Activated CD4-positive, alpha-beta T cell treated with anti-CD3 and anti-CD28 coated beads, Interleukin-2, amount 50 U/mL, for 48 hours (primary cell): ENCODE measurements at places on chromosomes 3 and 15.
A peak's percentile ranks its signal among the peaks of the same experiment; 100 is the strongest.

DNA sequence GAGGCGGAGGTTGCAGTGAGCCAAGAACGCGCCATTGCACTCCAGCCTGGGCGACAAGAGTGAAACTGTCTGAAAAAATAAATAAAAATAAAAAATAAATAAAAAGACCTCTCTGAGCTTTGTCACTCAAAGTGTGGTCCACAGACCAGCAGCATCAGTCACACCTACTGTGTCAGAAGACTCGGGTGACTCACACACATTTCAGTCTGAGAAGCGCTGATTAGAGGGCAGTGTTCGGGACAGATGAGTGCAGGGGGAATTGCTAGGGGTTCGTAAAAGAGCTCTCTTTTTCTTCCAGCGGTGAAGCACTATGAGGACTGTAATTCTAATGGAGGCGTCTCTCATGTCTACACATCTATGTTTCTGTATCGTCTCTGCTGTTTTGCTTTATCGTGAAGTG lies 5.7 kb downstream of the PODXL2 start:
- DNase-seq, result no peak

DNA sequence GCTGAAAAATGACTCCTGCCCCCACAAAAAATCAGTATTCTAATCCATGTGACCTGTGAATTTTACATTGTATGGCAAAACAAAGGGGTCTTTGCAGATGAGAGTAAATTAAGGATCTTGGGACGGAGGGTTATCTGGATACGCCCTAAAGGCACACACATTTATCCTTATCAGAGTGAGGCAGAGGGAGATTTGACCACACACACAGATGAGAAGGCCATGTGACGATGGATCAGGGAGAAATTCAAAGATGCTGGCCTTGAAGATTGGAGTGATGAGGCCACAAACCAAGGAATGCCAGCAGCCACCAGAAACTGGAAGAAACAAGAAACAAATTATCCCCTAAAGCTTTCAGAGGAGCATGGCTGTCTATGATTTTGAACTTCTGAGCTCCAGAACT lies 288.5 kb downstream of the XXYLT1 start:
- DNase-seq, result no peak

- peak; percentile 80 for DNase-seq
Measured at GRCh38 chr3:187150599-187150998, 11.3 kb upstream of the RPL39L start.

GRCh38 chr15:39784638-39785037 lies 2.0 kb upstream of the FSIP1 start:
- DNase-seq, result no peak

- DNase-seq, result peak; percentile 67
Measured at GRCh38 chr3:141940194-141940776, 63.8 kb downstream of the ATP1B3 start.

GRCh38 chr3:39941931-39942330 lies 132.5 kb downstream of the MYRIP start:
- no peak for DNase-seq

DNA sequence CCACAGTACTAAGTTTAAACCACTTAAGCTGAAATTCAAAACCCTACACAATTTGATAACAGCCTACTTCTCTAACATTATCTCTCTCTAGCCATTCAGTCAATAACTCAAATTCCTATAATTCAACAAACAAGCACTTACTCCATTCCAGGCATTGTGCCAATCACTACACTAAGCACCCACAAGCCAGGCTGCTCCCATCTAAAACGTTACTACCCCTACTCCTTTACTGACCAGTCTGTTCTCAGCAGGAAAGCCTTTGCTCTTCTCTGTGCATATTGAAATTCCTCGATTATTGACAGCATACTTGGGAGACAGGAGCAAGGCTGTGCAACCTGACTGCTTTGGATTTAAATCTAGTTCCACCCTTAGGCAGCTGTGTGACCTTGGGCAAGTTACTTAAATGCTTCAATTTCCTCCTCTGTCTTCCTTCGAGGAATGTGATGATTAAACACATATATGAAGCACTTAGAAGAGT lies 177.2 kb upstream of the THBS1 start:
- DNase-seq, result no peak

DNA sequence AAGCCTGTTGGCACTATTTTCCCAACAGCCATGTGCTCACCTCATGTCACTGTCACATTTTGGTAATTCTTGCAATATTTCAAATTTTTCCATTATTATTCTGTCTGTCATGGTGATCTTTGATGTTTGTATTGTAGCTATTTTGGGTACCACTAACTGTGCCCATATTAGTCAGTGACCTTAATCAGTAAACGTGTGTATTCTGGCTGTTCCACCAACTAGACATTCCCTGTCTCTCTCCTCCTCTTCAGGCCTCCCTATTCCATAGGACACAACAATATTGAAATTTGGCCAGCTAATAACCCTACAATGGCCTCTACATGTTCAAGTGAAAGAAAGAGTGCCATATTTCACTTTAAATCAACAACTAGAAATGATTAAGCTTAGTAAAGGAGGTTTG lies 88.6 kb downstream of the OPA1 start:
- DNase-seq, result no peak

DNA sequence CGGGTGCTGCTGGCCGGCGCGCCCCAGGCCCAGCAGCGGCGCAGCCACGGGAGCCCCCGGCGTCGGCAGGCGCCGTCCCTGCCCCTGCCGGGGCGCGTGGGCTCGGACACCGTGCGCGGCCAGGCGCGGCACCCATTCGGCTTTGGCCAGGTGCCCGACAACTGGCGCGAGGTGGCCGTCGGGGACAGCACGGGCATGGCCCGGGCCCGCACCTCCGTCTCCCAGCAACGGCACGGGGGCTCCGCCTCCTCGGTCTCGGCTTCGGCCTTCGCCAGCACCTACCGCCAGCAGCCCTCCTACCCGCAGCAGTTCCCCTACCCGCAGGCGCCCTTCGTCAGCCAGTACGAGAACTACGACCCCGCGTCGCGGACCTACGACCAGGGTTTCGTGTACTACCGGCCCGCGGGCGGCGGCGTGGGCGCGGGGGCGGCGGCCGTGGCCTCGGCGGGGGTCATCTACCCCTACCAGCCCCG lies 777 bp downstream of the LOXL1 start:
- peak; percentile 57 for DNase-seq

DNA sequence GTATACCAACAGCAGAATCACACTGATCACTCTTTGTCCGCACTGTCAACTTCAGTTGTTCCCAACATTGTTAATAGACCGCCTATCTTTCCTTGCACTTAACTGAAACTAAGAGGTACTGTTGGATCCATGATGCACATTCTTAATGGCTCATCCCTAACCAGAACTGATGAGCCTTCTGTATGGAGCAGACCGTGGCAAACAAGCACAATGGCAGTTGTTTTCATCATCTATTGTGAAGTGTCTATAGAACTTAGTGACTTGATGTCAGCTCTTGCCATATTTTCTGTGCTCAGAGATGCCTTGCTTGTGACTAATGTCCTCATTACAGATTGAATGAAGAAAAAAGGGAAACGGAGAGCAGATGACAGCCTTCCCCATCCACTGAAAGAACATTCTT lies 347.4 kb downstream of the NLGN1 start:
- no peak for DNase-seq

DNA sequence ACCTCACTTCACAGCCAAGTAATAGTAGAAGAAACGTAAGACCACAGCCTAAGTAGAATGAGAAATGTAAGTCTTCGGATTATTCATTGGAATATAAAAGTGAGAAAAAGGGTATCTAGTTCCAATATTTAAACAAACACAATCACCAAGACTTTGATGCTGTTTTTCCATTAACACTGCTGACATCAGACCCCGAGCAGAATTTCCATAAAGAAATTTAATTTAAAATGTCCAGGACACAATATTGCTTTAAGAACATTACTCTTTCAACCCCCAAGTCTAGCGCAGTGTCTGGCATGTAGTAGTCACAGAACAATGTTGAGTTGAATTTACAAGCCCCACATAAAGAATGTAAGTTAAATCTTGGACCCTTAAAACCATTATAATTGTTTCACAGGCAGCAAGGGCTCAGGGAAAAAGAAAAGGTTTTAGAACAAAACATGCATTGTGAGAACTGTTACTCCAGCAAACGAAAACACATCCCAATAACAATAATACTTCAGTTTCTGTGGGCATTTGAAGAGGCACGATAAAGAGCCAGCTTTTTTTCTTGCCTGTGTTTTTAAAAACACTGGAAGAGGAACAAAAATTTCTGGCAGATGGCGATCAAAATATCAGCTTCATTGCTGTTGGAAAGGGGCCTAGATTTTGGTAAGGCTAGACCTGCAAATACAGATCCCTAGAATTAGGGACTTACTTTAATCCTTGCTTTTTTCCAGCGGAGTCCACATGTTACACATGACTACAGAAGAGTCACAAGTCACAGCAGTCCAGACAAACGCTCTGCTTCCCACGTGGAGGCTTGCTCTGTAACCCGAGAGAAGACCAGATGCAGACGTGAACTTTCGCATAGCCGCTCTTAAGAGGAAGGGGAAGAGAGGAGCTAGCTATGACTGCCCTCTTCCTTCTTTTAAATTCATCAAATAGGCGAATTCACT lies 77.9 kb upstream of the IGSF10 start:
- no peak for DNase-seq

DNA sequence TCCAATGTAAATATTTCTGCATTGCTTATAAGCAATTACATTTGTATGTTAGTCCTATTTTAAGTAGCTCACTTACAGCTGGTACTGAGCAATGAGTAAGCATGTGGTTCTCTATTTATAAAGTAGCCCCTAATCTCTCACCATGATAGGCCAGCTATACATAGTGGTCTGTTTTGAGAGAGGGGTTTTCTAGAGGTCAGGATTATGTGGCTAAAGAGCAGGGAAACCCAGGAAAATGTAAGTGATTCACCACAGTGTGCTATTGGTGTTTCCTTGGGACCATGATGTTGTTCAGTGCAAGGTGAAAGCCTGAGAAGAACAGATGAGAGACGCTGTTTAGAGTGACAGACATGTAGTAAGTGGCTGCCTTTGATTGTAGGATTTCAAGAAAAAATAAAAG lies 26.4 kb downstream of the RBMS3 start:
- DNase-seq, result no peak

DNA sequence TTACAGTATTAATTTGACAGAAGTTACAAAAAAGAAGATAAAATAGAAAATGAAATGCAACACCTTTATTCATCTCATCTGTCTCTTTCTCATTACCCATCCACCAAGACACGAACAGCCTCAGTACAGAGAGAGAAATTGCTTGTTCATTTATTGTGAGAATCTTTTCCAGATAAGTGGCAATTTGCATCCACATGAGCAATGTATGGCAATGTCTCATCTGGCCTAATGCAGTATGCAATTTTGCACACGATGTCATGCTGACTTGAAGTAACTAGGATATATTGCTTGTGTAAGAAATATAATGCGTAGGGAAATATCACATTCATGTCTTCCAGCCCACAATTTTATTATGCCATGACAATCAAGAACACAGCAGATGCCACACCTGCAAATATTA lies 866.9 kb downstream of the ROBO1 start:
- no peak for DNase-seq
